ENCODE measurements at places on chromosomes 5 and 9. TPM values are rescaled to one million over a fixed set of nuclear protein-coding genes. Genes with fewer than 3 reads are reported as not detected.

The FAM81B gene
- not detected for total RNA-seq

The OTULIN gene
- total RNA-seq = 62.1 TPM

The GARIN3 gene
- 0.30 TPM for total RNA-seq

The GRHPR gene
- total RNA-seq = 77.4 TPM

The LRRTM2 gene
- total RNA-seq = 0.44 TPM

The DNAJB5 gene
- 11.3 TPM for total RNA-seq

The NR2F1-AS1 gene
- total RNA-seq = not detected

The SPATA6L gene
- 0.21 TPM for total RNA-seq

DNA sequence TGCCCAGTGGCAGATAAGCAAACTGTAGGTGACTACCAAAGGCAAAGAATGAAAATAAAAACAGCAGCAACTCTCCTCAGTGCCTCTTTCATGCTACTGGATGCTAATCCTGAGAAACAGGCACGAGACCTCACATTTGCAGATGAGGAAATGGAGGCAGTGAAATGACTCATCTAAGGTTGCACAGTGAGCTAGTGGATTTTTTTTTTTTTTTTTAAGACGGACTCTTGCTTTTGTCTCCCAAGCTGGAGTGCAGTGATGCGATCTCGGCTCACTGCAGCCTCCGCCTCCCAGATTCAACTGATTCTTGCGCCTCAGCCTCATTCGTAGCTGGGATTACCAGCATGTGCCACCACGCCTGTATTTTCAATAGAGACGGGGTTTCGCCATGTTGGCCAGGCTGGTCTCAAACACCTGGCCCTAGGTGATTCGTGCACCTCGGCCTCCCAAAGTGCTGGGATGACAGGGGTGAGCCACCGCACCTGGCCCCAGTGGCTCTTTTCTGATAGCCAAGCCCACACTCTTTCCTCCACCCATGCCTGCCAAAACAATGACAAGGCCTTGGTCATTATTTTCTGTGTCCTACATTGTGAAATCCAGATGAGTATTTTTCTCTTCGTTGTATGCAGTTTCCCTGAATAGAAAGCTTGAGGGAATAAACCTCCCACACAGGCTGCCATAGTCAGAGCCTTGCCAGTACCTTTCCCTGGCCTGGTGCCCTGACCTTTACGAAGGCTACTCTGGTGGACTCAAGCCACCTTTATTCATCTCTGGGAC lies 19.2 kb downstream of the DOCK2 start:
- H3K36me3 ChIP-seq = peaks cover 81% of the 10 kb centered on the region
- H3K27ac ChIP-seq = peak overlapping the region; percentile 72
- H3K4me1 ChIP-seq = peaks cover 64% of the 10 kb centered on the region
- no peak for DNase-seq
- H3K4me3 ChIP-seq = peak overlapping the region; percentile 8

DNA sequence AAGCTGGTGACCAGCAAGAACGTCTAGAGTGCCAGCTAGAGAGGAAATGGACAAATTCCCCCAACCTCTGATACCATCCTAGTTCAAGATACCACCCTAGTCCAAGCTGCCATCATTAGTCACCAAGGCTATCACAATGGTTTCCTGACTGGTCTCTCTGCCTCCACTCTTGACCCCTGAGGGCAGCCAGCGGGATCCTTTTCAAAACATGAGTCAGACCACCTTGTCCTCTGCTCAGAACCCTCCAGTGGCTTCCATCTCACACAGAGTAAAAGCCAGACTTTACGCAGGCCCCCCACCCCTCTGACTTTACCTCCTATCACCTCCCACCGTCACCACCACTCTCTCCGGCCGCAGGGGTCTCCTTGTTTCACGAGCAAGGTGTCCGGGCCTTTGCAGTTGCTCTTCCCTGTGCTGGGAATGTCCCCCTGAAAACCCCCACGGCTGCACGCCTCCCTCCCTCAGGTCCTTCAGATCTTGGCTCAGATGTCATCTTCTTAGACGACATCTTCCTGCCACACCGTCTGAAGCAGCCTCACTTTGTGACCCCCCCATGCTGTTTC lies 42.2 kb upstream of the FBXW11 start:
- H3K27me3 ChIP-seq = no peaks in the 10 kb centered on the region
- H3K4me1 ChIP-seq = no peaks in the 10 kb centered on the region
- DNase-seq = no peak

- H3K4me3 ChIP-seq = no peak overlapping the region
- no peak overlapping the region for H3K27ac ChIP-seq
- H3K36me3 ChIP-seq = no peaks in the 10 kb centered on the region
- H3K4me1 ChIP-seq = no peaks in the 10 kb centered on the region
- H3K27me3 ChIP-seq = no peaks in the 10 kb centered on the region
These were observed 23.9 kb upstream of the MAPK9 start for GRCh38 chr5:180315762-180316212.

- H3K27me3 ChIP-seq = no peaks in the 10 kb centered on the region
- no peak for DNase-seq
- no peaks in the 10 kb centered on the region for H3K4me1 ChIP-seq
- H3K36me3 ChIP-seq = no peaks in the 10 kb centered on the region
These were observed 244.6 kb upstream of the ATP10B start for GRCh38 chr5:161096581-161096980.

- DNase-seq = no peak
- peaks cover 35% of the 10 kb centered on the region for H3K36me3 ChIP-seq
- peak overlapping the region; percentile 96 for H3K27ac ChIP-seq
- peak overlapping the region; percentile 97 for H3K4me3 ChIP-seq
- no peaks in the 10 kb centered on the region for H3K27me3 ChIP-seq
These were observed 1.7 kb downstream of the CAMK4 start for GRCh38 chr5:111225926-111226325.

DNA sequence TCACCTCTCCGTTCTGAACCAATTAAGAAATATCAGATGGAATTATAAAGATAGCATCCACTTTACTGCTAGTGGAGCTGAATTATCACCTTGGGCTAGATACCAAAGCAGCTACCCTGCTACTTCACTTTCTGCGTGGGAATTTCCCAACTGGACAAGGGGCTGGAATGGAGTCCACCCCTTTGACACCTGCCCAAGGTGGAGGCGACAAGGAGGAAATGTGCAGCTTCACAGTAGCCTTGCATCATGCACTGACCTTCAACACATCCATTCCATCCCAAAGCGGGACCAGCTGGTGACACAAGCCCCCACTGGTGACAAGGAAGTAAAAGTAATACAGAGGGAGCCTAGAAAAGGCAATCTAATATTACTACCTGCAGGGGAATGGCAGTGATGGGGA lies 30.7 kb downstream of the CTNND2 start:
- no peak for DNase-seq
- H3K4me1 ChIP-seq = no peaks in the 10 kb centered on the region
- H3K36me3 ChIP-seq = no peaks in the 10 kb centered on the region
- no peak overlapping the region for H3K4me3 ChIP-seq
- H3K27me3 ChIP-seq = no peaks in the 10 kb centered on the region

DNA sequence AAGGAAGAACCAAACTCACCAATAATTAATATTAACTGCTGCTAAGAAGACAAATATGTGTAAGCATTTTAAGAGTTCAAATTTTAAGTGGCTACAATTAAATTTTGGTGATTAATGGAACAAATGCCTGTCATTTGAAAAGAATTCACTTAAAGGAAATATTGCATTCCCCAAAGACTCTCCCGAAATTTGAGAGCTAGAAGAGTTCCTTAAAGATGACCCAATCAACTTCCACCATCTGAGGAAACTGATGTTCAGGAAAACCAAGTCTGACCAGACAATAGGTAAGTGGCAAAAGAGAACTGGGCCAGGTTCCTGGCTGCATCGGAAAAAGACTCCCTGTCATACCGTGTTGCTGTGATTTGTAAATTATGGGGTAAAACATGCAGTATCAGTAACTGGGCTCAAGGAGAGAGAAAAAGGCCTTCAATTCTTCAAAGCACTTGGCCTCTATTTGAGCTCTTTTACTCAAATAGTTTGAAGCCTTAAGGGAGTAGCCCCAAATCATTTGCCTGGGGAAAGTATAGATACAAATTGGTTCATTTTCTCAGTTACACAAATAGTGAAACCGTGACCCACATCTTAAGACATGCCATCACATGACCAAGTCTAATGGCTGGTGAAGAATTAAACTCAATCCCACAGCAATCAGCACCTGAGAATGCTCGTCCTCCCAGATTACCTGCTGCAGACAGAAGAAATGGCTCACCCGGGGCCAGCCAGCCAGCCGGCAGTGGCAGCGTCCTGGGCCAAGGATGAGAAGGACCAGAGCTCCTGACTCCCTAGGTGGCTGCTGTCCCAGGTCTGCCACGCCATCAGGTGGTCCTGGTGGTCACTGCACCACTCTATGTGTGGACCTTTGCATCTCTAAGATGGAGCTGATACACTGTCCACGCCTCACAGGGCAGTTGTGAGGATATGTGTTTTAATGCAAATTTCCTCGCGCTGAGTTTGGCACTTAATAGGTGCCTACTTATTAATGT lies 162.9 kb downstream of the TTLL11 start:
- H3K4me3 ChIP-seq = no peak overlapping the region
- no peaks in the 10 kb centered on the region for H3K4me1 ChIP-seq
- DNase-seq = no peak
- no peaks in the 10 kb centered on the region for H3K36me3 ChIP-seq
- no peaks in the 10 kb centered on the region for H3K27me3 ChIP-seq

- H3K27ac ChIP-seq = no peak overlapping the region
- no peak overlapping the region for H3K4me3 ChIP-seq
- DNase-seq = no peak
- peaks cover 9% of the 10 kb centered on the region for H3K27me3 ChIP-seq
These were observed 38.1 kb downstream of the CRHBP start for GRCh38 chr5:76990899-76991459.

- H3K36me3 ChIP-seq = no peaks in the 10 kb centered on the region
- no peak for DNase-seq
- H3K4me3 ChIP-seq = no peak overlapping the region
- no peaks in the 10 kb centered on the region for H3K4me1 ChIP-seq
These were observed 658.6 kb downstream of the NR2F1-AS1 start for GRCh38 chr5:92922231-92922967.

GRCh38 chr5:139676406-139676805 lies 28.3 kb downstream of the CXXC5 start:
- H3K4me1 ChIP-seq = no peaks in the 10 kb centered on the region
- H3K4me3 ChIP-seq = no peak overlapping the region
- DNase-seq = no peak
- no peaks in the 10 kb centered on the region for H3K27me3 ChIP-seq
- no peaks in the 10 kb centered on the region for H3K36me3 ChIP-seq
- H3K27ac ChIP-seq = no peak overlapping the region

DNA sequence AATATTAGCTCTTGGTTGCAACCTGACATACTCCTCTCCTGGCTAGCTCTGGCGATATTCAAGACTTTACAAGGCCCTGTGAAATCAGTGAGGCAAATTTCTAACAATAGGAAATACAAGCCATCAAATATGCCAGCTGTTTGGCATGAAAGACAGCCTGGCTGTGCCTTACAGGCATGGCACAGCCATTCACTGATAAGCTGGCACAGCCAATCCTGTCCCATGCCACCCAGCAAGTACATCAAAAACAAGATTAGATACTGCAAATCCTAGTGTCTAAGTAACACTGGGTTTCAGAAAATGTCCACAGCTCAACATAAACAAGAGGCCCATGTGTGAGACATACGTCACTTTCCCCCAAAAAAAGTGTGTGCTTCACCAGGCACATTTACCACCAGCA lies 1045.8 kb upstream of the DMAC1 start:
- H3K4me1 ChIP-seq = no peaks in the 10 kb centered on the region
- no peaks in the 10 kb centered on the region for H3K36me3 ChIP-seq
- no peak overlapping the region for H3K4me3 ChIP-seq
- H3K27ac ChIP-seq = no peak overlapping the region

DNA sequence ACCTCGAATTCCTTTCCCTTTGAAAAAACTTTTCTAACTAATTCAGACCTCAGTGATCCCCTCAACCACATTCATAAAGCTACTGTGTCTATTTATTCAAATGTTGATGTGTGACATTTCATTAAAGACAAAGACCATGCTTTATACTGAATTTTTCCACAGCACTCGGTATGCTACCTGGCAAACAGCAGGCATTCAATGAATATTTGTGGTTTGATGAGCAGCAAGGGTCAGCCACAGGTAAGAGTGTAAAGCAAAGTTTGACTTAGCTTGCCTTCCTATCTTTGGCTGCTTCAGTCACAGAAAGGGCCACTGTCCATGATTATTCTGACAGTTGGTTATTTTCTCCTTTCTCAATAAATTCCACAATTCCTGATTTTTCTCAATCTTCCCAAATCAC lies 5.1 kb upstream of the CDC42SE2 start:
- no peak for DNase-seq
- peaks cover 23% of the 10 kb centered on the region for H3K36me3 ChIP-seq
- peaks cover 59% of the 10 kb centered on the region for H3K4me1 ChIP-seq
- H3K27me3 ChIP-seq = no peaks in the 10 kb centered on the region
- H3K27ac ChIP-seq = peak overlapping the region; percentile 87

- DNase-seq = no peak
- no peaks in the 10 kb centered on the region for H3K27me3 ChIP-seq
- no peak overlapping the region for H3K4me3 ChIP-seq
- peaks cover 8% of the 10 kb centered on the region for H3K4me1 ChIP-seq
- H3K27ac ChIP-seq = no peak overlapping the region
These were observed 71.2 kb downstream of the WDR41 start for GRCh38 chr5:77420940-77421339.

DNA sequence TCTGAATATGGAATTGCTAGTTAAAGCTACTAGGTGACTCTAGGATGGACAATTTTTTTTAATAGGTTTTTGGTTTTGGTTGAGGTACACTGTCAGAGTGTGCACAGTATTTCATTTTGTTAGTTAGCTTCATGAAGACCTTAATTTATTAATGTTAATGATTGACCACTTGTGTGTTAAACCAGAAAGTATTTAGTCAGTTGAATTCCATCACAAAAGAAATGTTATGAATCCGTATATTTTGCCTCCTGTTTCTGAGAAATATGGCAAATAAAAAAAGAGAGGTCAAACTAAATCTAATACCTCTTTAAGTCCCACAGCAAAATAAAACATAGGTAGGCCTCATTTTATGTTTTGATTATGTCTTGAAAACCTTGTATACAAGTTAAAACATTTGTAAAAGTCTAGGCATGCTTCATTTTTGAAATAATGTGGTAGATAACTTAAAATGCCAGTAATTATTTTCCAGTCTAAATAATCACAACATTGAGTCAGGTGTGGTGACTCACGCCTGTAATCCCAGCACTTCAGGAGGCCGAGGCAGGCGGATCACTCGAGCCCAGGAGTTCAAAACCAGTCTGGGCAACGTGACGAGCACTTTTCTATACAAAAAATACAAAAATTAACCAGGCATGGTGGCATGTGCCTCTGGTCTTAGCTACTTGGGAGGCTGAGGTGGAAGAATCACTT lies 50.8 kb downstream of the ITGA1 start:
- DNase-seq = no peak
- H3K27me3 ChIP-seq = peaks cover 7% of the 10 kb centered on the region
- H3K27ac ChIP-seq = no peak overlapping the region
- no peaks in the 10 kb centered on the region for H3K36me3 ChIP-seq
- H3K4me1 ChIP-seq = peaks cover 2% of the 10 kb centered on the region

DNA sequence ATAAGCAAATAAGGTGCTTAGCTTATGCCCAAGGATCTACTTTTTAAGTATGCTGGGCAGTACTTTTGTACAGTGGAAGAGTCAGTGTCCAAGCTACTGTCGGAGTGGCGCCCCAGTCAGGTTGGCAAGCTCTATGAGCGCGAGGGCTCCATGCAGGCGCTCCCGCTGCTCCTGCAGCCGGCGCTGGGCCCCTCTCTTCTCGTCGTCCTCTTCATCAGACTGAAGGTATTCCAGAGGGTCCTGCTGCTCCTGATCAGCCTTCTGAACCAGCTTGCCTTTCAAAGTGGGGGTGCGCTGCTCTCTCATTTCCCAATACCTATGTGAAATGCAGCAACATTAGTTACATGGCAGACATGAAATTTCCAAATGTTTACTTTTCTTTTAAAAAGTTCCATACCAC lies 4.6 kb upstream of the SLC35D2 start:
- H3K4me1 ChIP-seq = peaks cover 11% of the 10 kb centered on the region
- peaks cover 74% of the 10 kb centered on the region for H3K36me3 ChIP-seq
- H3K4me3 ChIP-seq = no peak overlapping the region
